ENCODE measurements at places on chromosomes 1 and 21. TPM values are rescaled to one million over a fixed set of nuclear protein-coding genes. Genes with fewer than 3 reads are reported as not detected.

DNA sequence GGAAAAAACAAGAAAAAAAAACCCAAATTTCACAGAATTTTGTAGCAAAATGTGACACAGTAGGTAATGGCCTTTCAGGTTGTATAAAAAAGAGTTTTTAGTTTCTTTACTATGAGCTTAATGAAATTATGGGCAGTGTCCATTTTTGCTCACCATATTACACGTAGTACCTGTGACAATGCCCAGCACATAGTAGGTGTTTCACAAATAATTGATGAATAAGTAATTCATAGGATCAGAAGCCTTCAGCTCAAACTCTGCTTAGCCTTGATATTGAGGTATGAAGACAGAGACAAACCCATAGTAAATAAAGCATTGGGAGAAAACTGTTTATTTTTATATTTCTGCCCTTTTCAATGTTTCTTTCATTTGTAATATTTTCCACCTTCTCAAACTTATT is 97.2 kb downstream of the LHX9 start:
- no peak overlapping the region for H3K27ac ChIP-seq
- DNase-seq = no peak
- H3K4me3 ChIP-seq = no peak overlapping the region
- H3K27me3 ChIP-seq = no peaks in the 10 kb centered on the region

Gene SLAMF8
- total RNA-seq = 0.39 TPM

GRCh38 chr1:204065174-204065985 is 7.5 kb upstream of the SOX13 start:
- H3K27me3 ChIP-seq = peaks cover 7% of the 10 kb centered on the region
- no peaks in the 10 kb centered on the region for H3K36me3 ChIP-seq
- no peak for DNase-seq
- no peak overlapping the region for H3K27ac ChIP-seq
- peaks cover 8% of the 10 kb centered on the region for H3K4me1 ChIP-seq

- no peak overlapping the region for H3K27ac ChIP-seq
- H3K4me1 ChIP-seq = no peaks in the 10 kb centered on the region
- H3K36me3 ChIP-seq = no peaks in the 10 kb centered on the region
- no peak for DNase-seq
- no peak overlapping the region for H3K4me3 ChIP-seq
These were observed 151.2 kb downstream of the PIGK start for GRCh38 chr1:77068013-77068412.

DNA sequence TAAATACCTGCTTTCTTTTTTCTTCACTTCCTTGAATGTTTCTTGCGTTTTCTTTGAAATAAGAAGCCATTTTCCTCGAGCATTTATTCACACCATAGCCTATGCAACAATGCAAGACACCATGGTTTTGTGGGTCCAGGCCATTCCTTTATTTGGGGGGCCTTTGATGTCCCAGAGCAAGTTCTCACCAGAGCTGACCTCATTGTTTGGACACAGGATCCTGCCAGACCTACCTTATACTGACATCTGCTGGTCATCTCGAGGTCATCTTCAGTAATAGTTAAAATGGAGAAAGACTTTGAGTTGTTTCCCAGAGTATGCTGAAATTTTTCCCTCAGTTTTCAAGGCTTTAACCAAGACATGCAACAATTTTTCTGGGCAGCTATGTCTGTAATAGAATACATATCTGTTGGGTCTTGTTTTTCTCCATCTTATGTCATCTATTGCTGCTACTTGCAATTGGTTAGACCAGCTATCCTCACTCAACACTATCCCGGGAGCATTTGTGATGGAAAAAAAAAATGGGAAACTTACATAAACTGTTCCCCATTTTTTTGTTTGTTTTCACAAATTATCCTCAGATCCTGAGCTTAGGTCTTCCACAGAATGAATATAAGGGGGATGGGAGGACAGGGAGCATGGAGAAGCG is 34.0 kb upstream of the BACE2 start:
- H3K27ac ChIP-seq = no peak overlapping the region
- no peaks in the 10 kb centered on the region for H3K36me3 ChIP-seq
- no peak for DNase-seq
- no peak overlapping the region for H3K4me3 ChIP-seq

GRCh38 chr1:230414694-230415093 is 11.4 kb downstream of the PGBD5 start:
- H3K4me3 ChIP-seq = no peak overlapping the region
- H3K27ac ChIP-seq = no peak overlapping the region
- peaks cover 28% of the 10 kb centered on the region for H3K27me3 ChIP-seq
- no peaks in the 10 kb centered on the region for H3K4me1 ChIP-seq
